SK-MEL-5 (cell line): ENCODE measurements at places on chromosomes 12 and 14. TPM values are rescaled to one million over a fixed set of nuclear protein-coding genes. Genes with fewer than 3 reads are reported as not detected.

DNA sequence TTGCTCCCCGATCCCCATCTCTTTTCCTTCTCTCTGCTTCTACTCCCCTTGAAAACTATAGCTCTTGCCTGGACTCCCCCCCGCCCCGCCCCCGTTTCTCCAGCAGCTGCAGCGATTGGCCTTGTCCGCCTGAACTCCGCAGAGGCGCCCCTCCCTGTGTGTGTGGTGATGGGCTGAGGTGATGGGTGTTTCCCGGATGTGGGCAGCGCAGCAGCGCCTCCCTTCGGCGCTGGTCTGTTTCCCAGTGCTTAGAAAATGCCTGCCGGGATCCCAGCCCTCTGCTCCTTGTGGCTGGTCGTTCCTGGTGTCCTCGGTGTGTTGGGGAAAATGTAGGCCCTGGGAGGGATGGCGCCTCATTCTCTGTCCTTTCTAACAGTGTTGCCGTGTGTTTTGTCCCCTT is 43.3 kb downstream of the GALNT8 start:
- DNase-seq, result peak; percentile 59

The LBHD2 gene
- total RNA-seq, result not detected in 2 replicates

DNA sequence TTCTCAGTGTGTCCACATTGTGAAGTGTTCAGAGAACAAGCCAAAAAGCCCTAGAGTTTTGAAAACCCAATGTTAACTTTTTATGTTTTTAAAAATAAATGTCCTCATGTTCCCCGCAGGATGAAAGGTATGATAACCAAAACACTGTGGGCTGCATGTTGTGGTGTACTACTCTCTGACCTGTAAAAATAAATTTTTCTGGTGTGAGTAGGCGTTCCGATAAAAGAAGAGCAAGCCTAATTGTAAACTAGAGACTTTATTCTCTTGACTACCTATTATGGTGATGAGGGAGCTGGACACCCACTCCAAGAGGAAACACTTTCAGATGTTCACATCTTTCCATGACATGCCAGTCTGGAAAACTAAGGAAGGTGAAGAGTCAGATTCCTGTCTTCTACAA is 18.2 kb downstream of the PTGER2 start:
- no peak for DNase-seq

GRCh38 chr12:42235426-42235825 is 2.6 kb downstream of the YAF2 start:
- DNase-seq, result no peak

The MIP gene
- not detected in 2 replicates for total RNA-seq

GRCh38 chr12:68812553-68813241 is 4.7 kb downstream of the MDM2 start:
- no peak for DNase-seq

GRCh38 chr14:29425705-29426482 is 501.8 kb downstream of the PRKD1 start:
- DNase-seq, result no peak

DNA sequence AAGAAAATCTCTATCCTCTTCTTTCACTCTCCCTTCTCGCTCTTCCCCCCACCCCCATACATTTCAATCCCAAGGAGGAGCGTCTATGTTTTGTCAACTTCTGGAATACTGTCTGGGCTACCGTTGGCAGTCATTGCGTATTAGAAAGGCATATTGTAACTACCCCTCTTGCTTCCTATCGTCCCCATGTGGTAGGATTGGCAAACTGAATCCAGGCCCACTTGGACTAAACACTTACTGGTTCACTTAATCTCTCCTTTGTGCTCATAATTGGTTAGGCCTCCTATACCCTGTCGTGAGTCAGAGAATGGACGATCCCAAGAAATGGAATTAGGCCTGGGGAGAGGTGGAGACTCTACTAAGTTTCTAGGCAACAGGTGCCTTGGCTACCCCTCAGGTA is 68.8 kb upstream of the SLC8A3 start:
- DNase-seq, result peak; percentile 70

DNA sequence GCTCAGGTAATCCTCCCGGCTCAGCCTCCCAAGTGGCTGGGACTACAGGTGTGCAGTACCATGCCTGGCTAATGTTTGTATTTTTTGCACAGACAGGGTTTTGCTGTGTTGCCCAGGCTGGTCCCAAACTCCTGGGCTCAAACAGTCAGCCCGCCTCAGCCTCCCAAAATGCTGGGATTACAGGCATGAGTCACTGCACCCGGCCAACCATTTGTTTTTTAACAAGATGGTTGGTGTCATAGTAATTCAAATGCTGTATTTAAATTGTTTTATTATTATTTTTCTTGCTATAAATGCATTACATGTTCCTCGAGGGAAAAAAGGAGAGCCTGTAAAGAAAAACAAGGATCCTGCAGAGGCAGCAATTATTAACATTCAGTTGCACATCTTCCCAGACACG is 83.9 kb downstream of the EP400 start:
- DNase-seq, result no peak

The TAS2R10 gene
- total RNA-seq, result 0.13 and 0.98 TPM in 2 replicates

The SDR9C7 gene
- not detected in 2 replicates for total RNA-seq

DNA sequence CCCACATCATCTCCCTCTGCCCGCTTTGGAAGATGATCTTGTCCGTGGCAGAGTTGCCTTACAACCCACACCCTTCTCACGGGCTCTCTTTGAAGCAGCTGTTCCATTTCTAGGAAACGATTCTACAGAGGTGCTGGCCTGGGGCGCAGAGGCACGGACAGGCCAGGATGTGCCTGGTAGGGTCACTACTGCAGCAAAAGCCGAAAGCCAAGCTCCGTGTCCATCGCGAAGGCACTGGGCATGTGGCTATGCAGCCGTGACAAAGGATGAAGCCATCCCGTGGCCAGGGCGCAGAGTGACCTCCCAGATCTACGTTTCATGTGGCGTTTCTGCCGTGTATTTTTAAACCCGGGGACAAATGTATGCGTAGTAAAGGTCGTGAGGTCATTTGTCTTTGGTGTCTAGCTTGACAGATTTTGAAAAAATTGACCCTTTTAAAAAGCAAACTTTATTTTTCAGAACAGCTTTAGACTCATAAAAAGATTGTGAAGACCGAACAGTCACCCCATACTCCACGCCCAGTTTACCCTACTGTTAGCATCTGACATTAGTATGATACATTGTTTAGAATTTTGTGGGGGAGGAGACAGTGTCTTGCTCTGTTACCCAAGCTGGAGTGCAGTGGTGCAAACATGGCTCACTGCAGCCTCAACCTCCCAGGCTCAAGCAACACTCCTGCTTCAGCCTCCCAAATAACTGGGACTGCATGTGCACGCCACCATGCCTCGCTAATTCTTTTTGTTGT is 40.4 kb upstream of the NCOR2 start:
- no peak for DNase-seq
